Frontal cortex (tissue), 4 donors: ENCODE measurements at places on chromosomes 1 and 21.

GRCh38 chr1:32111789-32112188, 3.9 kb downstream of the KPNA6 start:
- no peak for DNase-seq

DNA sequence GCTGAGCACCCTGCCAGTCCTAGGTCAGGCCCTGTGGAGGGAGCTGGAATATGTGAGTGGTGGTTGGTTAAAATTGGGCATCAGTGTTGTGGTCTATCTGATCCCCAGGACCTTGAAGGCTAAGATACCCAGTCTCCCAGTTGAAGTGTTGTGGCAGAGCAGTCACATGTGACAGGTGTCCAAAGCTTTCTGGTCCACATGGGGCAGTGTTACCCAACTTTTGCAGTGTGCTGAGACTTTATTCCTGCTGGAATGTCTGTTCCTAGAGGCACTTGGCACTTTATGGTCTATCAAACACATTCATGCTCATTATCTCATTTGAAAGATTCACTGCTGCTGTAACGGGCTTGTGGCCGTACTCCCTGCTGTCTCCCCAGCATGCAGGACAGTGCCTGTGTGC, 21.0 kb upstream of the LORICRIN start:
- DNase-seq, result no peak

- DNase-seq, result no peak
These were observed 1695.3 kb downstream of the BRINP3 start for GRCh38 chr1:188782220-188782841.

GRCh38 chr1:54111624-54112023, 41.2 kb downstream of the CDCP2 start:
- no peak for DNase-seq

DNA sequence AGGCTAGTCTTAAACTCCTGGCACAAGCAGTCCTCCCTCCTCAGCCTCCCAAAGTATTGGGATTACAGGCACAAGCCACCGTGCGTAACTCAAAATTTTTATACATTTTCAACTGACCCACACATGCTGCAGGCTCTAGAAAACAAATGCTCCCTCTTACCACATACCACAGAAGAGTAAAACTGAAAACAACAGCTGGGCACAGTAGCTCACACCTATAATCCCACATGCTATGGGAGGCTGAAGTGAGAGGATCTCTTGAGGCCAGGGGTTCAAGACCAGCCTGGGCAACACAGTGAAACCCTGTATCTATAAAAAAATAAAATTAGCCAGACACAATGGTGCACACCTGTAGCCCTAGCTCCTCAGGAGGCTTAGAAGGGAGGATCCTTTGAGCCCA, 56.7 kb downstream of the AKT3 start:
- DNase-seq, result no peak

DNA sequence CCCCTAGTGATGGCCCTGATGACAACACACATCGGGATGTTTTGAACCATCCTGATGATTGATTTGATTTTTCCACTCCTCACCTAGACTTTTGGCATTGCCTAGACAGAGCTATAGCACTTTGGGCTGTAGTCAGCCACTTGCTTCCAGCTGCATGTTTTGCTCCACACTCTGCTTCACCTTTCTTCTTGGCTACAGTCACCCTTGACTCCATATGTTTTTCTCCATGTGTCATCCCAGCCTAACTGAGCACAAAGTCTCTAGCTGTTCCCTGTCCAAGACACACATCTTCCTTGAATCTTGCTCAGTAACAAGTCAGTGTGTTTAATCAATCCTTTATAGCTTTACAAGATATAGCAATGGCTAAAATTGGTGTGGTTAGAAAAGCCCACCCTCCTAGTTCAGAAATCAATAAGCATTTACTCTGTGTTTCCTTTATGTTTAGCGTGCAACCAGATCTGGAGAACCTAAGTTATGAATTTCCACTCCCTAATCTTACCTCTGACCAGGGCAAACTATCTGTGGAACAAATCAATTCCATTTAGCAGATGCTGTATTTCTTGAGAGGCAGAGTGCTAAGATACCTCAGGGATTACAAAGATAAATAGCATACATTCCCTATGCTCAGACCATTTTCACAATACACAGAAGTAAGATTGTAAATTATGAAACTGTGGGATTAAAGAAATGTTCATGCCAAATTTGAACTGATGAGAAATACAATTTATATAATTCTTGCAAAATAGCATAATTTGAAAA, 98.4 kb upstream of the LYPLAL1 start:
- no peak for DNase-seq

GRCh38 chr1:17233675-17234320, 15.1 kb upstream of the PADI3 start:
- DNase-seq, result peak; percentile 31

DNA sequence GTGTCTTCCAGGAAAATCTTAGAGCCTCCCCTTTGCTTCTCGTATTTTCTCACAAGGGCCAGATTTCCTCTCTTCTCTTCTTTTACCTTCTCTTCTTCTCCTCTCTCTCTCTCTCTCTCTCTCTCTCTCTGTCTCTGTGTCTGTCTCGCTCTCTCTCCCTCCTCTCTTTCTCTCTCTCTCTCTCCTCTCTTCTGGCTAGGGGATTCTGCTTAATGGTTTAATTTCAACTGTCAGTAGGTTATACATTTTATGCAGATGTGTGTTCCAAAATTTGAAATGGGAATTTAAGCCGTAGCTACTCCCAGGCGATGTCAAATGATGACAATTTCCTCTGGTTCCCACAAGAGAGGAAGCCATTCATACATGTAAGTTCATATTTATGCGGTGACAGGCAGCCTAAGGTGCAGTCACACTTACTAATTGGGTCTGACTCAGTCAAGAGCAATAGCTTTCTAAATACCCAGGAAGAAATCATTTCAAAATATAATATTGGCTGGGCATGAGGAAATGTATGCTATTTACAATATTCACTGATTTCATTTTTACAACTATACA, 1.4 kb downstream of the DSCAM start:
- no peak for DNase-seq

GRCh38 chr1:226310637-226311195, 1.8 kb upstream of the LIN9 start:
- no peak for DNase-seq

- DNase-seq, result no peak
These were observed 85.0 kb downstream of the PGM1 start for GRCh38 chr1:63678200-63678599.

DNA sequence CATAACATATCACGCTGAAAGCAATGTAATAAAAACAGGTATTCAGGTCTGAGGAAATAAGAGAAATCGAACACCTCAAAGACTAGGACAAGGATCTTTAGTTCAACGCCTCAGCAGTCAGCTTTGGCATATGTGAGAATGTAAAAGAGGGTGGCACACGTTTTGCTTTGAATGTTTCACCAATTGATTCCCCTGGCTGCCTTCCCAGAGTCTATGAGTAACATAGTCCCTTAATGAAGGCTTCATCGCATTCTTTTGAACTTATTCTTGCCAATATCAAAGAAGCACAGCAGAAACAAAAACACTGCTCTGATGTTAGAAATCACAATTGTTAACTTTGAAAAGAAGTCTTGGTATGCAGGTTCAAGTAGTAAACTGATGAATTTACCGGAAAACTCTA, 764.8 kb downstream of the ADGRL2 start:
- DNase-seq, result no peak

GRCh38 chr21:29256126-29256910, 42.4 kb upstream of the BACH1 start:
- DNase-seq, result no peak

DNA sequence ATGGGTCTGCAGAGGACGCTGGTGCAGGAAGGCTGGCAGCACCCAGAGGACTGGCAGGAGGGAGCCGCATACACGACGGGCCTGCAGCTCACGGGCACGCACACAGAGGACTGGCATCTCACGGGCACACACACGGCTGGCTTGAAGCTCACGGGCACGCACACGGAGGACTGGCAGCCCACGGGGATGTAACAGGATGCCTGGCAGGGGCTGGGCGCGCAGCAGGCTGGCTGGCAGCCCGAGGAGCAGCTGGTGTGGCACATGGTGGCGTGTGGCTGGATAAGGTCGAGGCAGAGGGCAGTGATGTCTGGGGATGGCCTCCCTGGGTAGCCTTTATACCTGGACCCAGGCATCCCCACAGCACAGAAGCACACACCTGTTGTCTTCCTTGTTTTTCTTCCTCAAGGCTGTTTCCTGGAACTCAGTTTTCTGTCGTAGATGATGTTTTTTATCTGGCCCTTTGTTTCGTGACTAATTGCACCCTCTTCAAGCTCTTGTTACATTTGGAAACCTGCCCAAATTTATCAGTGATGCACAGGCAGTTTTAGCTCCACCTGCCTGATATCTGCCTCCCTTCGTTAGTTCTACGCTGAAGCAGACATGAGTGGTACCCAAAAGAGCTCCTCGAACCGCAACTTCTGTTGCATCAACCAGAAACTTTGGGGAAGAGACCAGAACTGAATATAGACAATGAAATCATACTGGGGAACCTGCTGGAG, at the start of gene KRTAP12-1:
Gene KRTAP12-1, minus strand, starts transcription at position 303 of the 719 bp plus-strand sequence. Its CDS starts 40 bp downstream, at position 263.
- no peak for DNase-seq

GRCh38 chr1:159647616-159648015, 60.0 kb downstream of the APCS start:
- no peak for DNase-seq

DNA sequence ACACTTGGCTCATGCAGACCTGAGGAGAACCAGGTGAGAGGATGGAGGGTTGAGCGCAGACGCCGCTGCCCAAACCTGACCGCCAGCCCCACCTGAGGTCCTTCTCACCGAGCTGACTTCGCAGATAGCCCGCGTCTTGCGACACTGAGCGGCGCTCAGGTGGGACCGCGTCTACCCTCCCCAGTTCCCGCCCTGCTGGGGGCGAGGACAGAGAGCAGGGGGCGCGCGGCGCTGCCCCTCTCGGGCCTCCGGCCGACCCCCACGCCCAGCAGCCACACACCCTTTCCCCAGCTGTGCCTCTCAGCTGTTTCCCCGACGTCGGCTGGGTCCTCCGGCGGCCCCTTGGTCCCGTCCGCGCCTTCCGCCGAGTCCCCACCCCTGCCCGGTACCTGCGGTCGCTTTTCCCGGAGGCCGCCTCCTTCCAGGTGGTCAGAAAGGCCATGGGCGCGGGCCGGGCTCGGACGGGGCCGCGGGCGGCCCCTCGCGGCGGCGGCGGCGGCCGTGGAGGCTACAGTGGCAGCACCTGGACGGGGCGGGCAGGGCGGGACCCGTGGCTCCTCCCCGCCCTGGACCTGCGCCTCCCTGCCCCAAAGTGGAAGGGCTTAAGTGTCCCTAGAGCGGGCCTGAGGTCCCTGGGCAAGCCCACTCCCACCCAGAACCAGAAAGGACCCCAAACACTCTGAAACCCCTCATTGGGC, 14.4 kb upstream of the TTC39A start:
- DNase-seq, result no peak

- no peak for DNase-seq
These were observed 61.9 kb downstream of the EVA1C start for GRCh38 chr21:32474179-32475059.

DNA sequence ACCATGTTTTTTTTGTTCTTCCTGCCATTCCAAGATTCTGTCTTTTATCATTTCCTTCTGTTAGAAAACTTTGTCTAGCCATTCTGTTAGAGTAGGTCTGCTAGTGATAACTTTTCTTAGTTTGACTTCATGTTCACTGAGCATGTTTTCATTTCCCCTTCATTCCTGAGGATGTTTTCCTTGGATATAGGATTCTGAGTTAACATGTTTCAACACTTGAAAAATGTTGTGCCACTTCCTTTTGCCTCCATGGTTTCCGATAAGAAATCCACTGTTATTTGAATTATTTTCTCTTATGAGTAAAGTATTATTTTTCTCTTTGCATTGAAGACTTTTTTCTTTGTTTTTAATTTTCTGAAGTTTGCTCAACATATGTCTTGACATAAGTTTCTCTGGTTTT, 66.7 kb downstream of the ATP1A1 start:
- DNase-seq, result no peak

- DNase-seq, result no peak
These were observed 2.6 kb upstream of the PDC start for GRCh38 chr1:186463511-186463910.

GRCh38 chr1:235297579-235297978, 30.4 kb downstream of the ARID4B start:
- DNase-seq, result no peak

DNA sequence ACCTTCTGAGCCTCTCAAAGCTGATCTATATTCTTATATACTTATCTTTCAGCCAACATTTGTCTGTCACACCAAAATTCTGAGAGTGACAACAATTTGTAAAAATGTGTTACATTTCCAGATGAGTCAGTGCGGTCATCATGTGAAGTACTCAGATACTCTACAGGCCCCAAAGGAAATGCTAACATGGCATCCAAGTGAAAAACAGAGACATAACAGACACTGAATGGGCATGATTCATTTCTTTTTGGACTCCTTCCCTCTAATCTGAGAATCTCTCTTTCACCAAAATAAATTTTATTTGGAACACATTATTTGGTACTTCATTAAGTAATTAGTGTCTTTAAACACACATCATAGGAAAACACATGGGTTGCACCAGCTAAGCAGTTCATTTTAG, 96.6 kb downstream of the SLC44A5 start:
- no peak for DNase-seq

DNA sequence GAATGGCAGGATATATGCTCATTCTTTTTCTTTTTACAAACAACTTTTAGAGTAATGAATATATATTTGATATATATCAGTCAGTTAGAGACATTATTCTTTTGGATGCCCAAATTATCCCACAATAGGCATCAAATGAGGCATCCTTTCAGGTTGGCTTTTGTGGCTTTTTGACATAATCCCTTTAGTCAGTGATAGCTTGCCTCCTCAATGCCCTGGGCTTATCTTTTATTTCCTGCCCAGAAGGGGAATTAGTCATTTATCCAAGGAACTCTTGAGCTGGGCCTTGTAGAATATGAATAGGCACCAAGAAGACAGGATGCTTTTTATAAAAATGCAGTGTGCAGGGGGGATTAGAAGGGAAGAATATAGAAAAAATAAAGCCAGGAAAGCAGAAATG, 22.2 kb downstream of the EPHX4 start:
- no peak for DNase-seq

DNA sequence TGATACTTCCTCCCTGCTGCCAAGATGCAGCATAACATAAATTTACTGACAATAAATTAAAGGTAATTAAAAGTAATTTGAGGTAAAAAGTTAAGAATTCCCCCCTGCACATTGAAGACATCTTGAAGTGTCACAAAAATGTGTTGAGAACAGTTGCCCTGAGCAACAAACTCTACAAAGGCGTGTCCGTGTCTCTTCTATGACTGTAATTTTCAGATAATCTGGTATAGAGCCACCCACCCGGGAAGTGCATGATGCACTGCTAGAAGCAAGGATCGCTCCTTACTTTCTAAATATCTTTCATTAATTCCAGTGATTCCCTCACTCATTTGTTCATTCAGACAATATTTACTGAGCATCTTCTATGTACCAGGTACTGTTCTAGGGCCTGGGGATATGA, 11.0 kb upstream of the CASQ1 start:
- no peak for DNase-seq

GRCh38 chr1:205632669-205633169, 908 bp upstream of the ELK4 start:
- no peak for DNase-seq

DNA sequence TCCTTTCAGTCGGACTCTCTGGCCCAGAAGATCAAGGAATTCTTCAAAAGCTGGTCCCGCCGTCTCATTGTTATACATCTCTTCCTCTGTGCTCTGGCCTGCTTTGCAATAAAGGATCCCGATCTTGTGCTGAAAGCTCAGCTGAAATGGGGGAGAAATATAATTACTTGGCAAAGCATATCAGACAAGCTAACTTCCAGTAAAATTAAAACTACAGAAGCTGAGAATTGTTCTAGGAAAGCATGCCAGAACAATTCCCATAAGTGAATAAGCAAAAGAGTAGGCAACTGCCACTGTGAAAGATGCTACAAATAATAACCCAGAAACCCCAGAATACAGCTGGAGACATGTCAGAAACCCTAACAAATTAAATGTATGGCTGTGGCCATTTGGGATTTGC, 146.1 kb downstream of the SIPA1L2 start:
- DNase-seq, result no peak

GRCh38 chr1:183097438-183098051, 74.3 kb downstream of the LAMC1 start:
- DNase-seq, result no peak
